ENCODE measurements at places on chromosomes 6 and 20.

DNA sequence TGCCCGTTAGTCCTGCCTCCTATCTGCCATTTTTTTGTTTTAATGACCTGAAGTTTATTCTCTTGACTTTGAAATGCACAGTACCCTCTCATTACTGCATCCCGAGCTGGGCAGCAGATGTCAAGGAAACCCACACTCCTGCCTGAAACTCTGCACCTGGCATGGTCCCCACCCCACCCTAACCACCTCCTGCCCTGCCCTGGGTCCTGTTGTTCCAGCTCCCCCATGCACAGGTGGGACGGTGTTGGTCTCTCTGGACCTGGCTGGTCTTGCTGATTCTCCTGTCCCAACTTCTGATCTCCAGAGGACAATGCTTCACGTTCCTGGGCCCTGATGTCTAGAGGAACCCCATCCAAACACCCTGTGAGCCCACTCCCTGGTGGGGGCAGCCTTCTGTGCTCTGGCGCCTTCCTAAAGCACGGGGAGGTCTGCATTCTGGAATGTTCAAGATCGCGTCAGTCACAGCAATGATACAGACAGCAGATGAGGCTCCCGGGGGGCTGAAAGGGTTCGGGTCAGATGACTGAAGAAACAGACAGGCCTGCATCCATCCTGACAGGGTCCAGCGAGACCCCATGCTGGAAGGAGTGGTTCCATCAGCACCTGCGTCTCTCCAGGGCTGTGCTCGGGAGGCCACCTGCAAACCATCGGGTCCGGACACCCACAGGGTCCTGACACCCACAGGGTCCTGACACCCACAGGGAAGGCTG is 73.6 kb downstream of the ERMARD start:
- DNase-seq = no peak

GRCh38 chr6:163780994-163781393 is 366.5 kb downstream of the QKI start:
- DNase-seq = no peak

GRCh38 chr6:50986319-50986718 is 167.6 kb downstream of the TFAP2B start:
- no peak for DNase-seq

DNA sequence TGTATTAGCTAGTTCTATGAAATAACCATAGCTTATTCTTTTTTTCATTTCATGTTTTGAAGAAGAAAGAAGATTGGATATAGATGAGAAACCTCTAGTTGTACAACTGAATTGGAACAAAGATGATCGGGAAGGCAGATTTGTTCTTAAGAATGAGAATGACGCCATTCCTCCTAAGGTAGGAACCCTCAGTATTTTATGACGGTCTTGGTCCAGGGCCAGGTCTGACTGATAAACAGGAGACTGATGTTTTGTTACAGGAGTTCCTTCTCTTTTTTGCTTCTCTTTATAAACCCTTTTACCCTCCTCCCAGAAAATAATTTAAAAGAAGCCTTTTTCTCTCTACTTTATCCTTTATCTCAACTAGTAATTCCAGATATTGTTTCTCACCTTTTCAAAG is 43.6 kb downstream of the AFDN start:
- DNase-seq = no peak

- DNase-seq = no peak
Measured at GRCh38 chr20:4601630-4602296, 119.9 kb upstream of the PRND start.

- no peak for DNase-seq
Measured at GRCh38 chr6:9272671-9273070, 837.3 kb upstream of the SLC35B3 start.

- no peak for DNase-seq
Measured at GRCh38 chr6:113735491-113735890, 121.7 kb upstream of the MARCKS start.
